ENCODE measurements at places on chromosomes 6 and 20. TPM values are rescaled to one million over a fixed set of nuclear protein-coding genes. Genes with fewer than 3 reads are reported as not detected.

WFDC9 gene
- not detected for total RNA-seq

SLC22A1 gene
- total RNA-seq, result 0.92 TPM

ERVFRD-1 gene
- total RNA-seq, result not detected

CRYBG1 gene
- total RNA-seq, result 4.4 TPM

FOXP4 gene
- 2.0 TPM for total RNA-seq

LATS1 gene
- 4.9 TPM for total RNA-seq

PLCB1 gene
- 50.3 TPM for total RNA-seq

CDC40 gene
- 22.2 TPM for total RNA-seq

HLA-E gene
- 206 TPM for total RNA-seq
